IMR-90 (cell line): ENCODE measurements at places on chromosomes 6 and 20. TPM values are rescaled to one million over a fixed set of nuclear protein-coding genes. Genes with fewer than 3 reads are reported as not detected.

DNA sequence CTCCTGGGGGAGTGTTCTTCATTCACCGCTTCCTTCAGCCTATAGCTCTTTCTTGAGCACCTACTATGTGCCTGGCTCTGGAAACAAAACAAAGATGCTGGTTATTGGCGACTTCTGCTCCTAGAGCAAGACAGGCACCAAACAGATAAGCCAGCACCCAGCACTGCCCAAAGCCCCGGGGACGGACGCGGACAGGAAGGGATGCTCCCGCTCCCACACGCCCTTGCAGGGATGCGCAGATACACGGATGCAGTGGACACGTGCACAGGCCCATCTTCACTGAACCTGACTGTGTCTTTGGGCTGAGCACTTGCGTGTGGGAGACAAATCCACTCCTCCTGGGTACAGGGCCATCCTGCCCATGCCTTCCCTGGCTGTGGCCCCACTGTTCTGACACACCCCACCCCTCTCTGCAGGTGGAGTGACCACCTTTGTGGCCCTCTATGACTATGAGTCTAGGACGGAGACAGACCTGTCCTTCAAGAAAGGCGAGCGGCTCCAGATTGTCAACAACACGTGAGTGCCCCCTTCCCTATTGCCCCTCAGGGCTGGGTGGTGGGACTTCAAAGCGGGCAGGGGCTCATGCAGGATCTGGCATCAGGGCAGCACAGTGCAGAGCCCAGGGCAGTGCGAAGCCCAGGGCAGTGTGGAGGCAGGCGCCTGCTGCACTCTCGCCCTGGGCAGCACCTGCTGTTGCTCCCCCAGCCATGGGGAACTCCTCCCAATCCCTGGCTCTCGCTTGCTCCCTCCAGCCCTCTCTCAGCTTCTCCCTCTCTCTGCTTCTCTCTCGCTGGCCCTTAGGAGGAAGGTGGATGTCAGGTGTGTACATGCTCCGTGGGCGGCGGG, 39.9 kb downstream of the SRC start:
- no peak for DNase-seq

GRCh38 chr20:1674361-1674760, 16.8 kb upstream of the SIRPG start:
- DNase-seq: no peak

DNA sequence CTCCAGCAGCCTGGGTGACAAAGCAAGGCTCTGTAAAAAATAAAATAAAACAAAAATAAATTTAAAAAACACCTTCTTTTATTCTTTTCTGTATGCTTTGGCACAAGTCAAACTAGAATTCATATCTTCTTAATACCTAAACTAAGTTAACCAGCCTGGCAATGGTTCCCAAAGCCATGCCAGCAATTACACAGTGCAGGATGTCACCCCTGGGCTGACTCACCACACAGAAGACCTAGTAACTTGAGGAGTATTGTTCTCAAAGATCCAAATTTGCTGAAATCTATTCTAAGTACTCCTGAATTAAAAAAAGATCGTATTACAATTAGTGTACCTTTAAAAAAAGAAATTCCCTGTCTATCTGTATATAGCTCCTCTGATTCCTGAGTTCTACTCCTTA, 162.7 kb upstream of the SGK1 start:
- peak; percentile 51 for DNase-seq

DNA sequence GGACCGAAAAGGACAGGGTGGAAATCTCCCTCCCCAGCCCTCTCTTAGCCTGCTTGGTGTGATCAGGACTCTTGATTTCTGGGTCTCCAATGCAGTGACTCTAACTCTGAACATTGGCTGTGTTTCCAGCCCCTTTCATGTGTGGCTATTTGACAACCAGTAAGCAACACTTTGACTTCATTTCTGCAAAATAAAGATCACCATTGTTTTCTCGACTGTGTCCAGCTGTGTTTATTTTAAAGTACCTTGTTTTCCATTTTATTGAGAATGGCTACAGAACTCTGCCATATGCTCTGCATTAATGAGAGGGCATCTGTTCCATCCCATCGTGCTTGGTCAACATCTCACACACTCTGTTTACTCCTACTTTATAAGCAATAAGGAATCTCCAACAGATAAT, 60.9 kb upstream of the TAGAP start:
- DNase-seq: no peak

GSS gene
- 70.5 and 90.0 TPM in 2 replicates for total RNA-seq

FAM83C gene
- not detected in 2 replicates for total RNA-seq

HLA-DRB1 gene
- total RNA-seq: not detected in 2 replicates
